ENCODE measurements at places on chromosomes 5 and 9.

GRCh38 chr5:73155271-73156222 is 17.4 kb upstream of the TMEM174 start:
- ATAC-seq = no peak

DNA sequence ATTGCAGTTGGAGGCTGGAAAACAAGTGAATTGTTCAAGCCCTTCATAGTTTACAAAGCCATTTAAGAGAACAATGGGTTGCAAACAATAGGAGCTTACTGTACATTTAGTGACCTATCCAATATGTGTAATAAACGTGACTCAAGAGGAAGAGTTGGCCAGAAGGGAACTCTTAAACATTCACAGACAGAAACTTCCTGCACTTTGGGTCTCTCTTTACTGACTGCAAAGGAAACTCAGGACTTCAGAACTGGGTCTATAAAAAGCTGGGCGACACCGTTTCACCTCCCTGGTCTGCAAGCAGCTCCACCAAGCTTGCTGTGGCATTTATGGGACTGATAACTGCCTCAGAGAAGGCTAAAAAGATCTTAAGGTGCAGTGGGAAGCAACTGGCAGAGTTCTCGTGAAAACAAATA is 48.7 kb upstream of the SPATA31D4 start:
- ATAC-seq = no peak

- ATAC-seq = no peak
These were observed 15.7 kb downstream of the GRAMD2B start for GRCh38 chr5:126438868-126439267.

DNA sequence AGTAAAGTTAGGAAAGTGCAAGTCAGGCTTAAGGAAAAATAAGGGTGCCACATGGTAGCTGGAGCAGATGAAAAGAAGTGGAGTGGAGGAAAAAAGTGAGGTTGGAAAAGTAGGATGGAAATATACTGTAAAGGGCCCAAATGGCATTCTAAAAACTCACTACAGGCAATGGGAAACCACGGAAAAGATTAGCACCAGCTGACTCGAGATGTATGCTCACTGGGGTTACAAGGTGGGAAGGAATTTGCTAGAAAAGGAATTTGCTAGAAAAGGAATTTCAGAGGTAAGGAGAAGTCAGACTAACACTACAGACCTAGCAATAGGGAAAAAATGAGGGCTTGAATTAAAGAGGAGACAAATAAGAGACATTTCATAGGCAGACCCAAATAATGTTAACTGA is 3.6 kb downstream of the PSMD5 start:
- no peak for ATAC-seq

DNA sequence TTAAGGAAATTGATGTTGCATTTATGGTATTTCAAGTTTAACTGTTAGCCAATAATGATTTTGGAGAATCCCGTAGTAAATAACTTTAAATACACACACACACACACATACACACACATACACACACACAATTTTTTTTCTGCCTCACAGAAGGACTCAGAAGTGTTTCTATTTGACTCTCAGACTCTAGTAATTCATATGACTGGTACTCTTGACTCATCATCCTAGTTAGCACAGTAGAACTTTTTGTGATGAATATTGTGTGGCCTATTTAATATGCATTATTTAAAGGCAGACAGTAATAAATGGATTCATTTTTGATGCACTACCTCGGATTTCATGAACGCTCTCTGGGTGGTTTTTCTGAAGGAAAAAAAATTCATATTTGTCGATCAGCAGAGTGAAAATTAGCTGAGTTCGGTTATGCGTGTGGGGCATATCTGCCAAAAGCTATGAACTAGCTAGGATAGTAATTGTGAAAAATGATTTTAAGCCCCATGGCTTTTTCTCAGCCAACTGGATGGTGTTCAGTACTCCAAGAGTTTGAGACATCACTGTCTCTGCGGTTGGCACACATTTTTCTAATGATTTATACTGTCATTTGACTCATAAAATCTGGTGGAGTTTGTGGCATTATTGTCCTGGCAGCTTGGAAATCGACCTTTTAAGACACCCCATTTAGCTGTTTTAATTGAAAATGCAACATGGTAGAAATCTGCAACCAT is 102.2 kb downstream of the PCSK5 start:
- ATAC-seq = peak; percentile 90

DNA sequence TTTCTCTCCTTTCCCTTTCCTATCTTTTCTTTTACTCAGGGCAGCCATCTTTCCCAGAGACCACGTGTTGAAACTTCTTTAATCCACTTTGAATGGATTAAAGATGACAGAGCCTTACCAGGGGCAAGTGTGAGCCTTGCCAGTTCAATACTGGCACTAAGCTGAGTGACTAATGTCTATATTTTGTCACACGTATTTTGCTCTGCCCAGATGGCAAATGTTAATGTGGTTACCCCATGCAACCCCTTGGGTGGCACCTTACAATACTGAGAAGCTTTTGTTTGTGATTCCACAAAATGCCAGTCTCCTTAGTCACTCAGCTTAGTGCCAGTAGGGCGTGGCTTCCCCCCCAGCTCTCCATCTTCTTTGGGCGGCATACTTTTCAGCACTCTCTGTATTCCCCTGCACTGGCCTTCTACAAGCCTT is 24.8 kb downstream of the ANXA1 start:
- peak; percentile 16 for ATAC-seq

DNA sequence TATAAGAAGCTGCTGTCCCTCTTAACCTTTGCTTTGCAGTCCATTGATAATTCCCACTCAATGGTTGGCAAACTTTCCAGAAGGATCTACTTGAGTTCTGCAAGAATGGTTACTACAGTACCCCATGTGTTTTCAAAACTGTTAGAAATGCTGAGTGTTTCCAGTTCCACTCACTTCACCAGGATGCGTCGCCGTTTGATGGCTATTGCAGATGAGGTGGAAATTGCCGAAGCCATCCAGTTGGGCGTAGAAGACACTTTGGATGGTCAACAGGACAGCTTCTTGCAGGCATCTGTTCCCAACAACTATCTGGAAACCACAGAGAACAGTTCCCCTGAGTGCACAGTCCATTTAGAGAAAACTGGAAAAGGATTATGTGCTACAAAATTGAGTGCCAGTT is 27.8 kb upstream of the SETD9 start:
- ATAC-seq = no peak

- no peak for ATAC-seq
These were observed 388.0 kb upstream of the ZNF608 start for GRCh38 chr5:125134216-125135081.
